ENCODE measurements at places on chromosomes 1 and 21. TPM values are rescaled to one million over a fixed set of nuclear protein-coding genes. Genes with fewer than 3 reads are reported as not detected.
A peak's percentile ranks its signal among the peaks of the same experiment; 100 is the strongest.

- H3K27me3 ChIP-seq: no peaks in the 10 kb centered on the region
- H3K4me3 ChIP-seq: no peak overlapping the region
- H3K4me1 ChIP-seq: no peaks in the 10 kb centered on the region
- H3K27ac ChIP-seq: no peak overlapping the region
Measured at GRCh38 chr1:248596615-248597014, 885 bp downstream of the OR2T10 start.

DNA sequence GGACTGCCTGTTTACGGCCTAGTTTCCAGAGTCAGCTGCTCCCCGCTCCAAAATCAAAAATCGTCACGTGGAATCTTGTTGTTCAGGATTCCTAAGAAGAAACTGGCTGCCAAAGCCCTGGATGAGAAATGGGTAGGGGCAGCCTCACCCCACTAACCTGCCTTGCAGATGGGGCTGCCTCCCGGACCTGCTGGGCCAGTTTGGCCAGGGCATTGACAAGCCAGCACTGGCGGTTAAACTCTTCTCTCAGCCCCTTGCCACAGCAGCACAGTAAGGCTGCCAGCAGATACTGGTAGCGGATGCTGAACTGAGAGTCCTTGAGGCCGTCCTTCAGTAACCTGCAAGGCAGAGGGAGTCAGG, 31.6 kb upstream of the PPP1R15B start:
- peaks cover 58% of the 10 kb centered on the region for H3K36me3 ChIP-seq

GRCh38 chr1:208081972-208082371, 162.2 kb downstream of the PLXNA2 start:
- H3K36me3 ChIP-seq: peaks cover 22% of the 10 kb centered on the region
- H3K4me3 ChIP-seq: no peak overlapping the region
- no peak for DNase-seq
- no peak overlapping the region for H3K27ac ChIP-seq
- no peaks in the 10 kb centered on the region for H3K27me3 ChIP-seq
- peaks cover 25% of the 10 kb centered on the region for H3K4me1 ChIP-seq

DNA sequence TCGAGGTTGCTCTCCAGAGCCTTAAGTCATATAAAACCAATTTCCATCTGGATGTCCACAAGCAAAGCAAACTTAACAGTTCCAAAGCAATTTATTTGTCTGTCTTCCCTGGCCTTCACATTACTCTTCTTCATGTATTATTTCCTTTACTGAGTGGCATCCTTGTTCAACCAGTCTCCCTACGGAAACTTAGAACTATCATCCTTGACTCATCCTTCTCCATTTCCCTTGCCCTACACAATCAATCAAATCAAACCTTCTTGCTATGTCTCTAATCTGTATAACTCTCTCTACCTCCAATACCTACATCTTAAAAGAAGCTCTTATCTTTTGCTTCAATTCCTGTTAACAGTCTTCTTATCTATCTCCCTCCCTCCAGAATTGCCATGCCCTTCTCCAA, 25.4 kb downstream of the EGLN1 start:
- H3K4me1 ChIP-seq: peaks cover 26% of the 10 kb centered on the region
- H3K4me3 ChIP-seq: no peak overlapping the region
- no peak overlapping the region for H3K27ac ChIP-seq
- no peaks in the 10 kb centered on the region for H3K36me3 ChIP-seq
- H3K27me3 ChIP-seq: no peaks in the 10 kb centered on the region
- no peak for DNase-seq

DNA sequence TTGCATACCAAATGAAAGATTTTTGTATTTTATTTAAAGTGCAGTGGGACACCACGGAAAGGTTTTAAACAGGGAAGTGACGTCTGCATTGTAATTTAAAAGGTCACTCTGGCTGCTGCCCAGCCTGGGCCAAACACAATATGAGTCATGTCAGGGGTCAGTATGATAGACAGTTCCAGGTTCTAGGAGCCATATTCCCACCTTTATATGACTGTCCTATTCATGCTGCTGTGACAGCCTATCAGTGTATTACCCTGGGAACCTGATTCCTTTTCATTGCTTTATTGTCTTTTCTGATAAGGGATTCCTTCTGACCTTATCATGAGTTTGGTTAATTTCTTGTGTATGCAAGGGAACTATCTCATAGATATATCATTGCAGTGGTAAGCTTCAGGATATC, 5.3 kb downstream of the VANGL1 start:
- no peak overlapping the region for H3K4me3 ChIP-seq
- no peak for DNase-seq
- no peaks in the 10 kb centered on the region for H3K27me3 ChIP-seq
- no peak overlapping the region for H3K27ac ChIP-seq

- H3K4me3 ChIP-seq: no peak overlapping the region
- no peak overlapping the region for H3K27ac ChIP-seq
- no peaks in the 10 kb centered on the region for H3K4me1 ChIP-seq
- DNase-seq: no peak
Measured at GRCh38 chr21:27816301-27816700, 849.4 kb upstream of the ADAMTS5 start.

DNA sequence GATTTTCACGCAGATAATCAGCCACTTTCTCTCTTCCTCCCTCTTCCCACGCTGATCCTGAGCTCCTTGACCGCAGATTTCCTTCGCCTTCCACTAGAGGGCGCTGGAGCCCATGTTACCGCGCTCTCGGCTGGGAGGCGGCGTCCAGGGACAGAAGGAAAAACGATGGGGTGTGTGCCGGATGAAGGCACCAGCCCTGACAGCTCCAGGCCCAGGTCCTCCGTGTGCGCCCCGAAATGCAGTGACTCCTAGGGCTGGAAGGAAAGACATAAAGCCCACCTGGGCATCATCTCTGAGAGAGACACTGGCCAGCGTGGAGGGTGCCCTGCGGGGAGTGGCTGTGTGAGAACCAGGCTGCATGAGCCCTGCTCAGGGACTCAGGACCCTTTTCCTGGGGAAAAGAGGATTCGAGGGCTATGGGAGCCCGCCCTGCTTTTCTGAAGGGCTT, 44.9 kb upstream of the CYP2J2 start:
- H3K27me3 ChIP-seq: no peaks in the 10 kb centered on the region
- peak; percentile 86 for DNase-seq
- peaks cover 7% of the 10 kb centered on the region for H3K4me1 ChIP-seq
- no peaks in the 10 kb centered on the region for H3K36me3 ChIP-seq
- no peak overlapping the region for H3K4me3 ChIP-seq
- no peak overlapping the region for H3K27ac ChIP-seq

DNA sequence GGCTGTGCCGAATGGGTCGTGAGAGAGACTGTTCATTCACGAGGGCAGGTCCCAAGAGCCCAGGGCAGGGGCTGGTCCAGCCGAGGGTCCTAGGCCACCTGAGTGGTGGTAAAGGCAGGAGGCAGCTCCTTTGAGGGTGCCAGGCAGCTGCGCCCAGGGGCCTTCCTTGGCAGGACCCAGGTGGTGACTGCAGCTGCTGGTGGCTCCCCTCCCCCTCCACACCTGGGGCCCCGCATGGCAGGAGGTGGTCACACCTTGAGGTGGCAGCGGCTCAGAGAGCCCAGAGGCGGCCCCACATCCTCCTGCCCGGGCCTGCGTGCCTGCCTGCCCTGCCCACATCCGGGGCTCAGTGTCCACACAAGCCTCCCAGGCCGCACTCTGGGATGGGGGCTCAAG, 9.8 kb upstream of the PLCH2 start:
- no peak overlapping the region for H3K27ac ChIP-seq
- H3K4me1 ChIP-seq: peaks cover 19% of the 10 kb centered on the region
- no peaks in the 10 kb centered on the region for H3K36me3 ChIP-seq
- H3K4me3 ChIP-seq: no peak overlapping the region
- H3K27me3 ChIP-seq: peaks cover 91% of the 10 kb centered on the region

DNA sequence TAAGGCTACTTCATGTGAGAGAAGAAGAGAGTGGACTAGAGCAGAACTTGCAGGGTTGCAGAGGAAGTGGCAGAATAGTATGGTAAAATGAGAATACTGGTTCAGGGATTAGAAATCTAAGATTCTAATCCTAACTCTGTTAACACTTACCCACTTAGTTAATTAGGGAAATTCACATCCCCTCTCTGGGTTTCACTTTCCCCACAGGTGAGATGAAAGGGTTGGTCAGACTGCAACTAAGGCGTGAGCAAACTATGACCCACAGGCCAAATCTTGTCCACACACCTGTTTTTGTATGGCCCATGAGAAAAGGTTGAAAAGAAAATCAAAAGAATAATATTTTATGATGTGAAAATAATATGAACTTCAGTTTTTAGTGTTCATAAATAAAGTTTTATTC, 117.5 kb downstream of the MACF1 start:
- no peak overlapping the region for H3K4me3 ChIP-seq
- no peak for DNase-seq
- peaks cover 98% of the 10 kb centered on the region for H3K36me3 ChIP-seq
- no peaks in the 10 kb centered on the region for H3K4me1 ChIP-seq
- no peak overlapping the region for H3K27ac ChIP-seq

- no peak for DNase-seq
- H3K4me1 ChIP-seq: no peaks in the 10 kb centered on the region
- H3K4me3 ChIP-seq: no peak overlapping the region
- no peaks in the 10 kb centered on the region for H3K27me3 ChIP-seq
- H3K27ac ChIP-seq: no peak overlapping the region
- H3K36me3 ChIP-seq: no peaks in the 10 kb centered on the region
Measured at GRCh38 chr1:79100385-79100784, 93.9 kb upstream of the ADGRL4 start.

- no peak overlapping the region for H3K27ac ChIP-seq
- no peaks in the 10 kb centered on the region for H3K36me3 ChIP-seq
- H3K4me3 ChIP-seq: no peak overlapping the region
- DNase-seq: no peak
Measured at GRCh38 chr1:176696109-176696508, 233.1 kb downstream of the PAPPA2 start.

GRCh38 chr1:44012941-44013609, 18.2 kb downstream of the SLC6A9 start:
- no peak overlapping the region for H3K4me3 ChIP-seq
- no peaks in the 10 kb centered on the region for H3K27me3 ChIP-seq
- peaks cover 28% of the 10 kb centered on the region for H3K4me1 ChIP-seq
- H3K27ac ChIP-seq: no peak overlapping the region
- no peak for DNase-seq

- no peak overlapping the region for H3K27ac ChIP-seq
- no peak overlapping the region for H3K4me3 ChIP-seq
- H3K36me3 ChIP-seq: no peaks in the 10 kb centered on the region
- H3K4me1 ChIP-seq: peaks cover 37% of the 10 kb centered on the region
- no peak for DNase-seq
Measured at GRCh38 chr1:41422306-41422705, 61.1 kb downstream of the FOXO6 start.

DNA sequence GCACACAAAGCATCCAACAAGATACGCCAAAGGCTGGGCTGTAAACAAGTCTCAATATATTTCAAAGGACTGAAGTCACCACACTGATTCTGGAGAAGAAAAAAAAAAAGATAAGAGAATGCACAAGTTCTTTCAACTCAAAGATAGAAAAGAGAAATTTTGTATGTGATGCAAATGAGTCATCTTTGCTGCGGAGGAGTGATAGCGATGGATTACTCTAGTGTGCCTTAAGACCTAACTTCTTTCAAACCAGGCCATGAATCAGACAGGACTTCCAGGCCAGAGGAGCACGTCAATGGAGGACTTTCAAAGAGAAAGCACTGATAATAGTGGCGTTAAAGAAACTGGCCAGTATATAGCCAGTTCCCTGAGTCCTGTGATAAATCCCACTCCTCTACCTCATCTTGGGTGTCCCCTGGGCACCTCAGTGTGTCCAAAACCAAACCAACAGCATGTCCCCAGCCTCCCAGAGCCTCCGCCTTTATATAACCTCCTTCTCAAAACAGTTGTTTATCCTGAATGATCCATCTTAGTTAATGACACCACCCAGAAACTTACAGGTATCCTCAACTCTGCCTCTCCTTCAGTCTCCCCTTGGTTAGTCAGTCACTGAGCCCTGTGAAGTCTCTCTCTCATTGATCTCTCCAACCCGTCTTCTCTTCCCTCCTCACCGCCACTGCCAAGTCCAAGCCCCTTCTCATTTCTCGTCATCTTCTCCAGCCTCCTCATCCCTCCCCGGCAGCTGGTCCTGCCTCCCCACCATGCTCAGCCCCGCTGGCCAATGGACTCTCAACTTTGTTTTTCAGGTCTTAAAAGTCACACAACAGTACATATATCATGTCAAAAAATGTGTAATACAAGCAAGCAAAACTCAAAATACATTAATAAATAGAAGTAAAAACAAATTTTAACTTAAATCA, 47.2 kb upstream of the IFFO2 start:
- H3K27ac ChIP-seq: no peak overlapping the region
- no peaks in the 10 kb centered on the region for H3K36me3 ChIP-seq
- H3K4me1 ChIP-seq: peaks cover 8% of the 10 kb centered on the region
- DNase-seq: no peak
- no peak overlapping the region for H3K4me3 ChIP-seq

DNA sequence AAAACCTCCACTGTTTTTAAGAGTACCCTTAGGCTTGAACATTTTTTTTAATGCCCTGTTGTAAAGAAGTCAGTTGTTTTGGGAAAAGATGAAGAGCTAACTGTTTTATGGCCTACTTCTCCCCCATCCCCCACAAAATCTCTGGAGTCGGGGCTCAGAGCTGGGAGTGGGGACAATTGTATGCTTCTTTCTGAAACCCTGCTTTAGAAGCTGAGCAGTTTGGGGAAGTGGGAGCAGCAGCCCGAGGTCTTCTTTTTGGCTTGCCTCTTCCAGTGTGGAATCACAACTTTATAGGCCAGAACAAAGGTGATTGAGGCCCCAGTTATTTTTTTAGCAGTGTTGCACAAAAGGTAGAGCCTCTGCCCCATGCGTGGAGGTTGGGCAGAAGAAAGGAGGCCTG, 25.2 kb downstream of the PPP2R5A start:
- no peaks in the 10 kb centered on the region for H3K27me3 ChIP-seq
- peaks cover 2% of the 10 kb centered on the region for H3K36me3 ChIP-seq
- peaks cover 25% of the 10 kb centered on the region for H3K4me1 ChIP-seq
- no peak overlapping the region for H3K4me3 ChIP-seq
- peak overlapping the region; percentile 80 for H3K27ac ChIP-seq

- no peaks in the 10 kb centered on the region for H3K4me1 ChIP-seq
- H3K36me3 ChIP-seq: no peaks in the 10 kb centered on the region
- H3K4me3 ChIP-seq: no peak overlapping the region
- H3K27me3 ChIP-seq: no peaks in the 10 kb centered on the region
Measured at GRCh38 chr1:210159211-210159610, 73.4 kb upstream of the SERTAD4 start.

- no peaks in the 10 kb centered on the region for H3K36me3 ChIP-seq
- H3K27me3 ChIP-seq: no peaks in the 10 kb centered on the region
- H3K4me1 ChIP-seq: peaks cover 43% of the 10 kb centered on the region
- H3K27ac ChIP-seq: peak overlapping the region; percentile 81
- no peak overlapping the region for H3K4me3 ChIP-seq
Measured at GRCh38 chr1:178933709-178934490, 63.0 kb upstream of the ANGPTL1 start.

- no peaks in the 10 kb centered on the region for H3K4me1 ChIP-seq
- H3K4me3 ChIP-seq: no peak overlapping the region
- peaks cover 14% of the 10 kb centered on the region for H3K27me3 ChIP-seq
- H3K27ac ChIP-seq: no peak overlapping the region
- no peaks in the 10 kb centered on the region for H3K36me3 ChIP-seq
- DNase-seq: peak; percentile 43
Measured at GRCh38 chr1:7278827-7279765, 492.0 kb upstream of the VAMP3 start.

The ST6GALNAC3 gene
- 0.79 TPM for total RNA-seq

The IL22RA1 gene
- 16.6 TPM for total RNA-seq

The SPRR2G gene
- 56.6 TPM for total RNA-seq

The CSMD2 gene
- 0.08 TPM for total RNA-seq

The SYT6 gene
- not detected for total RNA-seq

The SPRR3 gene
- total RNA-seq: not detected

The TMEM82 gene
- not detected for total RNA-seq

The NBPF26 gene
- 14.0 TPM for total RNA-seq
